ENCODE measurements at places on chromosomes 13 and 19.

DNA sequence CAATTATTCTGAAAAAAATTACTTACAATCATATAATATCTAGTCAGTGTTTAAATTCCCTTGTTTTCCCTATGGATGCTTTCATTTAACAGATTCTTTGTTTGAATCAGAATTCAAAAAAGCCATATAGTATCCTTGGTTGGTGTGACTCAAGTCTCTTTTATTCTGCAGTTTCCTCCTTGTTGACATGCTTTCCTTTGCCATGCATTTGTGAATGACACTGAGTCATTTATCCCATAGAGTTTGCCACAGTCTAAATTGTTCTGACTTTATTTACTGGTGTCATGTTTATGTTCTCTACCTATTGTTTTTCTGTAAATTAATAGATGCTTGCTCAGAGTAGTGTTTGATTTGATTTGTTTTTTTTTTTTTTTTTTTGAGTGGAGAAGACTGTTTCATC, 893.8 kb upstream of the SLC10A2 start:
- no peak for DNase-seq

- no peak for DNase-seq
Observed at GRCh38 chr13:32893176-32893575, 123.0 kb upstream of the KL start.

DNA sequence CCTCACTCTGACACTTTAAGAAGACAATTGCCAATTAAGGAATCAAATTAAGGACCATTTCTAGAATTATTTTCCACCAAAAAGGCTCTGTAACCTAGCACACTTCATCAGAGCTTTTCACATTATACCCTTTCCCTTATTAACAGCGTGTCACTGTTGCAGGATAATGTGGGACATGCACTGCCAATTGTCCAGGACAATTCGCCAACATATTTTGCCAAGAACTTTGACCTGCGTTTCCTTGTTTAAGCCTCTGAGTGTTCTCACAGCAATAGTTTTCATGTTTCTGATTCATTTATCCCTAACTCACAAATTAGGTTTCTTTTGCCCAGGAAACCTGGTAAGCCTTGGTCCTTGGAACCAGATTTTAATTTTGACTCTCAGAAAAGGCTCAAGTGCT, 13.3 kb downstream of the COL4A1 start:
- DNase-seq: no peak

- DNase-seq: no peak
Observed at GRCh38 chr13:25691654-25692053, 319.9 kb downstream of the ATP8A2 start.

- no peak for DNase-seq
Observed at GRCh38 chr13:64810750-64811149, 2419.4 kb downstream of the PCDH9 start.

Measured in fibroblast of the conjunctiva (primary cell).